ENCODE measurements at places on chromosomes 4 and X.

DNA sequence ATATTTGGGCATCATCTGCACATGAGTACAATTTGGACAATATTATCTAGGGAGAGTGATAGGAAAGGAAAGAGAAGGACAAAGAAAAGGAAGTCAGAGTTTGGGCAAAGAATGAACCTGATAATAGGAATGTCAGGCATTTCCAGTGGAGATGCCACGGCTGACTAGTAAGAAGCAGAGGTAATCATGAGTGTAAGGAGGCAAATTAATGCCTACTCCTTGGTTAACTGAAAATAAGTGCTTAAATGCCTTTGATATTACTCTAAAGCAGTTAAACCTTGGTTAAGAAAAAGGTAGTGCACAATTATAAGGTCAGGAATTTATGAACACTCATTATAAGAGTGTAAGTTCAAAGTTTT is 99.2 kb upstream of the DDIT4L start:
- DNase-seq, result no peak

GRCh38 chrX:39802354-39802753 is 295.4 kb downstream of the BCOR start:
- DNase-seq, result no peak

DNA sequence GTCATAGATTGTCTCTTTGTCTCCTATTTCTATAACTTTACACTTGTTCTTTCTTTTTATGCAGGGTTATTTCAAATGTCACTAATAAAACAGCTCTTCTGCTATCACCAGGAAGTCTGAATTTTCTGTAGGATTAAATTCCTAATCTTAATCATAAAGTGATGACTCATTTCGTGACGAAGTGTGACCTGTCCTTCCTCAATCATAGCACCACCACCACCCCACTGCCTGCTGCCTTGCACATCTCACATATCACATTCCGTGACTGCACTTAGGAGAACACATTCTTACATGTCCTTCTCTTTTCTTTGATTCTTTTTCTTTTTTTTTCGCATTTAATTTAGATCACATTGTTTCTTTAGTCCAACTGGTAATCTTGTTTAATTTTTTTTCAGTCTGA is 57.7 kb upstream of the UGT2B7 start:
- no peak for DNase-seq

GRCh38 chrX:138986235-138986634 is 274.7 kb upstream of the FGF13 start:
- no peak for DNase-seq

DNA sequence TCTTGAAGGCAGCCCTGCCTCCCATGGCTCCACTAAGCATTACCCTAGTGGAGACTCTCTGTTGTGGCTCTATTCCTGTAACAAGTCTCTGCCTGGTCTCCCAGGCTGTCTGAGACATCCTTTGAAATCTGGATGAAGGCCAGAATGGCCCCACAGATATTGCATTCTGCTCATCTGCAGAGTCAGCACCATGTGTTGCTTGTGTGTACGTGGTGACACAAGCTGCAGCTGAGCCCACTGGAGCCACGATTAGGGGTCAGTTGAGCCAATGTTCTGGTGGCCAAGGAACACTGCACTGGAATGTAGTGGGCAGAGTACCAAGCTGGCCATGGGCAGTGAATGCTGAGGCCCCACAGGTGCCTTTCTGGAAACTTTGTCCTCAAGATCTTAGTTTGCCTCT is 29.2 kb downstream of the GRID2 start:
- no peak for DNase-seq

GRCh38 chr4:72312032-72312650 is 256.9 kb downstream of the ADAMTS3 start:
- peak; percentile 68 for DNase-seq

GRCh38 chr4:179751669-179752068 is 2309.4 kb upstream of the AGA start:
- DNase-seq, result no peak

DNA sequence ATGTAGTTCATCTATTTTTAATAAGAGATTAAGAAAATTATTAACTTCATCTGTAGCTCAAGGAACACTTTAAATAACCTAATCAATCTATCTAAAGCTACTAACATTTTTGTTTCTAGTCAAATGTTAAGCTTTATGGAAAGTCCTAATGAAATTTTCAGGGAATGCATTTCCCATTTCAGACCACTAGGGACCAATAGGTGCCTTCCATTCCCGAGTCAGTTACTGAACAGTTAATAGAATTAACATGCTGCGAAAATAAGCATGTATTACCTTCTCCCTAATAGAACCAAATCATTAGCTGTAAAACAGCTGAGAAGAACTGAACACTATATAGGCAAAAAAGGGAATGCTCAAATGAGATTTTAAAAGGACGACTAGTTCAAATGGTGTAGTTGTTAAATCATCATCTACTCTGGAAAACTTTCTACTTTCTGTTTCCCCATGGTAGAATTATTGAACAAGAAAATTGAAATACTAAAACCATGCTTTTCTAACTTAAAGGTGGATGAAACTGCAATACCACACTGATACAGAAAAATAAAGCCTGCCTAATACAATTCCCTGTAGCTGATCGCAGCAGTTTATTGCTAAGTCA is 22.5 kb downstream of the STX18 start:
- DNase-seq, result no peak

- no peak for DNase-seq
Measured at GRCh38 chr4:174387143-174387542, 103.4 kb downstream of the CEP44 start.

GRCh38 chrX:34875204-34875603 is 67.4 kb upstream of the FAM47B start:
- DNase-seq, result no peak

DNA sequence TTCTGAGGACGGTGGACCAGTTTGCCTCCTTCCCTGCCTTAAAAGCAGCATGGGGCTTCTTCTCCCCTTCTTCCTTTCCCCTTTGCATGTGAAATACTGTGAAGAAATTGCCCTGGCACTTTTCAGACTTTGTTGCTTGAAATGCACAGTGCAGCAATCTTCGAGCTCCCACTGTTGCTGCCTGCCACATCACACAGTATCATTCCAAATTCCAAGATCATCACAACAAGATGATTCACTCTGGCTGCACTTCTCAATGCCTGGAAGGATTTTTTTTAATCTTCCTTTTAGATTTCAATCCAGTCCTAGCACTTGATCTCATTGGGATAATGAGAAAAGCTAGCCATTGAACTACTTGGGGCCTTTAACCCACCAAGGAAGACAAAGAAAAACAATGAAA is 255.3 kb downstream of the RAPGEF2 start:
- DNase-seq, result no peak

DNA sequence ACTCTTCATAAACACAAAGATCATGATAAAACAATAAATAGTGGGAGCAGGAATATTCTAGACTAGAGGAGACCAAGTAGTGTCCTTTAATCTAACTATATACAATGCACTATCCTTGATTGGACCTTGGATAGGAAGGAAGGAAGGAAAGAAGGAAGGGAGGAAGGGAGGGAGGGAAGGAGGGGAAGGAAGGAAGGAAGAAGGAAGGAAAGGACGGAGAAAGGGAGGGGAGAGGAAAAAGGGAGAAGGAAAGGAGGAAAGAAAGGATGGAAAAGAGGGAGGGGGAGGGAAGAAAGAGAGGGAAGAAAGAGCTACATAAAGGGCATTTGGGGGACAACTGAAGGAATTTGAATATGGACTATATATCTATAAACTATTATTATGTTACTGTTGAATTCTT is 95.0 kb upstream of the SMARCAD1 start:
- DNase-seq, result no peak

- DNase-seq, result no peak
Measured at GRCh38 chr4:27218013-27218412, 357.4 kb downstream of the STIM2 start.

DNA sequence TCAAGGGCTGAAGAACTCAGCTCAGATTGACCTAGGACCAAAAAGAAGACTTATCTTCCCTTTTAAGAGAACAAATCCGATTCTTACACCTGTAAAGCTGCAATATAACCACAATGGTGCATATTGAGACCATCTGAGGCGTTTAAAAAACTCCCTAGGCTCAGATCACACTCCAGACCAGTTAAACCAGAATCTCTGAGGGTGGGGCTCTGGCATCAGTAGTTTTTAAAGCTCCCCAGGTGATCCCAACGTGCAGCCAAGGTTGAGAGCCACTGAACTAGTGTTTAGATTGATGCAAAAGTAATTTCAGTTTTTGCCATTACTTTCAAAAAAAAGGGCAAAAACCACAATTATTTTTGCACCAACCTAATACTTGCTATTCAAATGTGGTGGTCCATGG is 73.9 kb upstream of the GPM6B start:
- DNase-seq, result no peak

- DNase-seq, result no peak
Measured at GRCh38 chr4:165716472-165716871, 156.6 kb upstream of the TLL1 start.

DNA sequence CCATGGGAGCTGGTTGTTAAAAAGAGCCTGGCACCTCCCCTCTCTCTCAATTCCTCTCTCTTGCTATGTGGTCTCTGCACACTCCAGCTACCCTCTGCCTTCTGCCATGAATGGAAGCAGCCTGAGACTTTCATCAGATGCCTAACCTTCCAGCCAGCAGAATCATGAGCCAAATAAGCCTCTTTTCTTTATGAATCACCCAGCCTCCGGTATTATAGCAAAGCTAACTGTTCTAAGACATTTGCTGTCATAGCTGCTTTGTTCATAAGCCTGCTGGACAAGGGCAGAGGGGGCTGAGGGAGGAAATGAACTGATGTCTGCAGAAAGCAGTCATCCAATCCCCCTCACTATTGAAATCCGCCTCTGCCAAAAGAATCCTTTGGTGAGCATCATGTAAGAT is 196.7 kb downstream of the ZNF330 start:
- no peak for DNase-seq
